ENCODE measurements at places on chromosomes 13 and 19. TPM values are rescaled to one million over a fixed set of nuclear protein-coding genes. Genes with fewer than 3 reads are reported as not detected.

GRCh38 chr19:46471116-46471733 lies at the start of gene PNMA8A:
Gene PNMA8A, minus strand, starts transcription at chr19:46471563. Its CDS starts 528 bp downstream, at chr19:46471035.
- no peak for DNase-seq

DNA sequence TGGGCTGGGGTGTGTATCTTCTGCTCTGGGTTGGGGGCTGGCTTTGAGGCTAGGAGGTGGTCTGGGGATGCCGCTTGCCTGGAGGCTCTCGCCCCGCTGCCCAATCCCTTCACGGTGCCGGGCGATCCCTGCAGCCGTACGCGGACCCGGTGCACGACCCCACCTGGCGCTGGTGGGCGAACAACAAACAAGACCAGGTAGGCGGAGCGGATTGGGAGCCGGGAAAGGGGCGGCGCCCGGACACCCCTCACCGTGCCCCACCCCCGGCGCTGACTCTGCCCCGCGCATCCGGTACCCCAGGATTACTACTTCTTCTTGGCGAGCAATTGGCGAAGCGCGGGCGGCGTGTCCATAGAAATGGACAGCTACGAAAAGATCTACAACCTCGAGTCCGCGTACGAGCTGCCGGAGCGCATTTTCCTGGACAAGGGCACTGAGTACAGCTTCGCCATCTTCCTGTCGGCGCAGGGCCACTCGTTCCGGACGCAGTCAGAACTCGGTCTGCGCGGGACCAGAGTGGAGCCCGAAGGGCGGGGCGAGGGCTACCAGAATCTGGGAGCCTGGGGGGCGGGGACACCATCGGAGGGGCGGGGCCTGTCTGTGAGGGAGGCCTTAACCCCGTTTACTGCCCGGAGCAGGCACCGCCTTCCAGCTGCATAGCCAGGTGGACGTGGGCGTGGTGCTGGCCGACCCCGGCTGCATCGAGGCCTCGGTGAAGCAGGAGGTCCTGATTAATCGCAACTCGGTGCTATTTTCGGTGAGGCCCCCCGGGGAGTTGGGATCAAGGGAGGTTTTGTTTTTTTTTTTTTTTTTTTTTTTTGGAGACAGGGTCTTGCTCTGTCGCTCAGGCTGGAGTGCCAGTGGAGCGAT lies 12.1 kb upstream of the PSMD8 start:
- peak; percentile 94 for DNase-seq

DNA sequence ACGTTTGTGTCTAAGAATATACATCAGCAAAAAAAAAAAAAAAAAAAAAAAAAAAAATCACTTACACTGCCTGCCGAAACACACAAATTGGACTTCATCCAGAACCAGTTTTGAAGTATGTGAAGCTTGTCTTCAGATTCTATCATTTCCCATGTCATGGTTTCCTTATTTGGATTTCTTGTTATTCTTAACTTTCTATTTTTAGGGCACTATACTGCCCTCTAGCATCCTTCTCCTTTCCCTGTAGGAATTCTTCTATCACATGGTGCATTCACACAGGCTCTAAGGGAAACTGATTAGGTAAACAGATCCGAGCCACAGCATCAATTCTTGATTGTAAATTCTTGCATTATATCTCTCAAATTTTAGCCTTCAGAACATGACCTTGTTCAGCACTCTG lies 1507.5 kb downstream of the OLFM4 start:
- DNase-seq = no peak

DNA sequence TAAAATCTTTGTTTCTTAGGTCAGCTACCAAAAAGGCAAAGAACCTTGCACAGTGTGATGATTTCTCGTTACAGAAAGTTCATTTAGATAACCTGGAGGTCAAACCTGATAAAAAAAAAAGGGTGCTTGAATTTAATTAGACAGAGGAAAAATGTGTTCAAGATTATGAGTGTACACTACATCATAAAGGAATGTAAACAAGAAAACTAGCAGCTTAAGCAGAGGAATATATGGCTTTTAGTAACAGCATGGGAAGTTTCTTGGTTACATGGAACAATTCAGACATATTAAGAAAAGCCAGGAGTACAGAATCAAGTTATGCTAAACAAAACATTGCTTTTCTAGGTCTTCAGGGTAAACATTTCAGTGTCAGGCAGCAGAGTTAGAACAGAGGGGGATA lies 32.9 kb downstream of the ING1 start:
- DNase-seq = no peak

The ZNF69 gene
- 0.94 TPM for total RNA-seq

DNA sequence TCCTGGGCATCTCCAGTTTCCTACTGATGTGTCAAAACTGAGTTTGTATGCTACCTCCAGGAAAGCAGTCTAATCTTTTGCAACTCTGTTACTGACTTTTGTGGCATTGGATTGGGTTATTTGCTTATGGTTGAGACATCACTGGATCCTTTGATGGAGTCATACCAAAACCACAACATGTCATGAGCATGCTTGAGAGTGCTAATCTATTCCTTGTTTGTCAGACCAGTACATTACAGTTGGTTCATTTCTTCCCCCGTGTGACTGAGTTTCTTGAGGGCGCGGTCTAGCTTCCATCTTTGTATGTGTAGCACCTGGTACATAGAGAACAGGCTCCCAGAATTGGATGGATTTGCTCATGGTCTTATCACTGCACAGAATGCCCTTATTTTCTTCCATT lies 43.2 kb downstream of the SUGT1 start:
- DNase-seq = peak; percentile 71

- DNase-seq = no peak
These were observed 57.7 kb downstream of the MLLT1 start for GRCh38 chr19:6221878-6222746.

GRCh38 chr13:94550062-94550738 lies 45.8 kb downstream of the TGDS start:
- no peak for DNase-seq

The BEST2 gene
- not detected for total RNA-seq

- no peak for DNase-seq
These were observed 794.3 kb downstream of the LIG4 start for GRCh38 chr13:107421028-107421427.

The ZNF112 gene
- 0.15 TPM for total RNA-seq

DNA sequence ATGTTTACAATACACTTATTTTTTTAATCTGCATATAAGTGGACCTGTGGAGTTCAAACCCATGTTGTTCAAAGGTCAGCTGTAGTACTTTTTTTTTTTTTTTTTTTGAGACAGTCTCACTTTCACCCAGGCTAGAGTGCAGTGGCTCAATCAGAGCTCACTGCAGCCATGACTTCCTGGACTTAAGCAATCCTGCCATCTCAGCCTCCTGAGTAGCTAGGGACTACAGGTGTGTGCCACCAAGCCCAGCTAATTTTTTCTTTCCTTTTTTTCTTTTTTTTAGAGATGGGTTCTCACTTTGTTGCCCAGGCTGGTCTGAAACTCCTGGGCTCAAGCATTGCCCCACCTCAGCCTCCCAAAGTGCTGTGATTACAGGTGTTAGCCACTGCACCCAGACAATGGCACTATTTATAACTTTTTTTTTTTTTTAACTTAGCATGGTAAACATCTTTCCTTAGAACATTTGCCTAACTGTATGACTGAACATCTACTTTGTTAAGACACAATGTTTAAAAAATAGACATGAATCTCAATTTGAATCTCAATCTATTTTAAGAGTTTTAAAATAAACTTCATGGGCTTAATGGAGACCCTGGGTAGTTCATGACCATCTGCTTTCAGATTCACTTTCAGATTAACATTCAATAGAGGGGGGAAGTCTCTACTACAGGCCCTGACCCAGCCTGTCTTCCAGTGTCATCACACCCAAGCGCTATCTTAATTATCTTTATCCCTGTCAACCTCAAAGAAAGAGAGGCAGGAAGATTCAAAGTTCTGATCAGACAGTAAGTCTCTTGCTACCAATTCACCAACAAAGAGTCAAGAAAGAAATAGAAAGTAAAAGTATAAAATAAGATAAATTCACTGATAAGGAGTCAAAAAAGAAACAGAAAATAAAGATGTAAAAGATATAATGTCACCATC lies 97.7 kb upstream of the DOCK9 start:
- no peak for DNase-seq

- peak; percentile 61 for DNase-seq
These were observed 105.9 kb downstream of the AKAP11 start for GRCh38 chr13:42377640-42378382.

The PTGIR gene
- total RNA-seq = 22.6 TPM

- DNase-seq = peak; percentile 60
These were observed 426 bp downstream of the MYO9B start for GRCh38 chr19:17075864-17076542.

DNA sequence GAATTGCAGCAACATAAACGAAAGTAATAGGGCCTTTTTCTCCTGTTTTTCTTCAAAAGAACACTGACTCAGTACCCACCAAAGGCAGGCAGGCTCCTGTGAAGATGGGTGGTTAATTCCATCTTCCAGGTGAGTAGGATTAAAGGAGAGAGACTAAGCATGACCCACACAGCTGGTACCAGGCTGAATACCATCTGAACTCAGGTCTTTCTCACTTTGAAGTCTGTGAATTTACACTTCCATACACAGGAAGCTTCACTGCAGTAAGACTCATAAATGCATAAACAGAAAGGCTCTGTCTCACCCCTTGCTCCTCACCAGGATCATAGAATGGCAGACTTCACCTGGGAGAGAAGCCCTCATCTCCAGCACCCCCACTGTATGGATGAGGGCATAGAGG lies 194.6 kb downstream of the KLF12 start:
- no peak for DNase-seq

DNA sequence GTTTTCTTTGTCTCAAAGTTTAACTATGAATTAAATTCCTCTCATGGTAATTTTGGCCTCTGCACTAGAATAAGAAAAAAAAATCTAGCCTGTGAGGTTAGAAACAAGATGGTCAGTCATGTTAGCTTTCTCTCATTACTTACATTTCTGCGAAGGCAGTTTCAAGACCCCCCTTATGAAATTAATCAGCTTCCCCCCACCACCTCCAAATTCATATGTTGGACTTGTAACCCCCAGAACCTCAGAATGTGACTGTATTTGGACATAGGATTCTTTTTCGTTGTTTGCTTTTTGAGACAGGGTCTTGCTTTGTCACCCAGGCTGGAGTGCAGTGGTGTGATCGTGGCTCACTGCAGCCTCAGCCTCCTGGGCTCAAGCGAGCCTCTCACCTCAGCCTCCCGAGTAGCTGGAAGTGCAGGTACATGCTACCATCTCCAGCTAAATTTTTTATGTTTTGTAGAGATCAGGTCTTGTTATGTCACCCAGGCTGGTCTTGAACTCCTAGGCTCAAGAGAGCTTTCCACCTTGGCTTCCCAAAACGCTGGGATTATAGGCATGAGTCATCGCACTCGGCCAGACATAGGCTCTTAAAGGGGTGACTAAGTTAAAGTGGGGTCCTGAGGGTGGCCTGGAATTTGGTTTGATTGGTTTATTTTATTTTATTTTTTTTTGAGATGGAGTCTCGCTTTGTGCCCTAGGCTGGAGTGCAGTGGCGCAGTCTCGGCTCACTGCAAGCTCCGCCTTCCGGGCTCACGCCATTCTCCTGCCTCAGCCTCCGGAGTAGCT lies 1.4 kb downstream of the PLA2G4C start:
- DNase-seq = no peak

GRCh38 chr13:106796280-106797047 lies 228.5 kb upstream of the ARGLU1 start:
- DNase-seq = no peak

Data from activated CD4-positive, alpha-beta memory T cell treated with anti-CD3 and anti-CD28 coated beads for 36 hours (primary cell).